ENCODE measurements at places on chromosomes 13 and 19.

- peak; percentile 96 for DNase-seq
Observed at GRCh38 chr19:47428177-47428894, 9.0 kb upstream of the MEIS3 start.

GRCh38 chr13:104085611-104086010 is 1019.4 kb upstream of the SLC10A2 start:
- no peak for DNase-seq

DNA sequence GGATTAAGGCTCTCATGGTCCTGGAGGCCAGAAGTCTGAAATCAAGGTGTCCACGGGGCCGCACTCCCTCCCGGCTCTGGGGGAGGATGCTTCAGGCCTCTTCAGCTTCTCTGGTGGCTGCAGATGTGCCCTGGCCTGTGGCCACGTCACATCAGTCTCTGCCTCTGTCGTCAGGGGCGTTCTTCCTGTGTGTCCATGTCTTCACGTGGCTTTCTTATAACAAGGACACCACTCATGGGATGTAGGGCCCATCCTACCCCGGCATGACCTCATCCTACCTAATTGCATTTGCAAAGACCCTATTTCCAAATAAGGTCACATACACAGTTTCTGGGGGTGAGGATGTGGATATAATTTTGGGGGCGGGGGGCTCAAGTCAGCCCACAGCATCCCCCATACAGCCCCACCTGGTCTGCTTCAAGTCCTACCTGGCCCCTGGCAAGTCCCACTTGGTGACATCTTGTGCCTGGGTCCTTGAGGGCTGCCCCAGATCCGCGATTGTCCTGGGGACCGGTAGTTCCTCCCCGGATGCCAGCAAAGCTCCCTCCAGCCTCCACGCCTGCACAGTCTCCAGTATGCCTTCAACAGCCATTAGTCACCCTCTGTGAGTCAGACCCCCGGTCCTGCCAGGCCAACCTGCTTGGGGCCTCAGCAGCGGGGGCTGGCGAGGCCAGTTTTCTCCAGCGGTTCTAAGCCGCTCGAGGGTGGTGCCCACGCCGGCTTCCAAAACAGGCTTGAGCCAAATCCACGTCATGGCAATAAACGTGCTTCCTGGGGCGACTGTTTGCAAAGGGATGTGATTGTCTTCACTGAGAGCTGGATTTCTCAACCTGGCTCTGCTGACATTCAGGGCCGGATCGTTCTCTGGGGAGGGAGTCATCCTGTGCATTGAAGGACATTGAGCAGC is 32.2 kb downstream of the MYO9B start:
- DNase-seq, result no peak

GRCh38 chr13:112483299-112483698 is 104.7 kb downstream of the TUBGCP3 start:
- no peak for DNase-seq

DNA sequence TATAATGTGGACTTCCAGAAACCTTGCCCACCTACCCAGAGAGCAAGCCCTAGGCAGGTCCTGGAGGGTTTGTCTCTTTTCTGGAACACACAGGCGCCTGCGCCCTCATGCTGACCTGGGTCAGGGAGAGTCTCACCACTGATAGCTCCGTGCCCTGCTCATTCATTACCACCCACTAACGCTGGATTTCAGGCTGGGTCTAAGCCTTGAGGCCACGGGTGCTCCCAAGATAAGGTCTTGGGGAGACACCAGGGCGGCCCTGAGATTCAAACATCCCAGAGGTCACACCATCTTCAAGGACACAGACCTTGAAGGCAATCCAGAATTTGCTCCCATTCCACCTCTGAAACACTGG is 5.1 kb downstream of the S1PR2 start:
- DNase-seq, result no peak

Measured in DMS79 (cell line).